ENCODE measurements at places on chromosomes 13 and 19. TPM values are rescaled to one million over a fixed set of nuclear protein-coding genes. Genes with fewer than 3 reads are reported as not detected.

DNA sequence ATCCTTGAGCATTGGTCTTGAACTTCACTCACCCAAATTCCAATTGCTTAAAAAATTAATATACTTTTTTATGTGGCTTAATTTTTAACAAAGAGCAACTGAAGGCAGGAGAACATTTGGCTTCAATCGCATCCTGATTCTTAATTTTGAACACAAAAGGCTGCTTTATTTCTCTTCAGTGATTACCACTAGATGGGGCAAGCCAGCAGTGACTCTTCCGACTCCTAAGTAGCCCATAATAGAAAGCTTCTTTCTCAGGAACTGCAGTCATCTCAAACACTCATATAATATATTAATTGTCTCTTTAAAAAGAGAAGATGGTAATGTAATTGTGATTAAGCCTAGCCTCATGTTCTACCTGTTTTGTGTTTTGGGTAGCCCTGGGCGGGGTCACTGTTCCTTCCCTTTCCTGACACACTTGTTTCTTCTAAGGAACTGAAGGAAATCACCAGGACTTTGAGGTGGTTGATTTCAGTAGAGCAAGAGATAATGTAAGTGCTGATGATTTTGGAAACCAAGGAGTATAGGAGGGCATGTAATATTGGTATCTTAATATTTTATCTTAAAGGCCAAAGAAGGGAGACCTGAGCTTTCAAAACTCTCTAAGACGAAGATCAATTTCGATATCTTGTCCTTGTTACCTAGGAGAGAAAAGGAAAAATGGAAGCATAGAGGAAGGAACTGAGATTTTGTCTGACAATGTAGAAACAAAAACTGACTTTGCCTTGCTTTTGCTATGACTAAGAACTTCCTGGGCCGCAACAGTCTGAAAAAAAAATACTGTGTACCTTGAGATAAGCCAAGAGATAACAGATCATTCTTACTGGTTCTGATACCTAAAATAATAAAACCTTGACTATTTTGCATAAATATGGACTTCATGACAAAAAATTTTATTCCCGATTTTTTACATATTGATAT, 73.1 kb downstream of the TNFSF13B start:
- no peak for DNase-seq

GRCh38 chr13:20441056-20441455, 84.6 kb downstream of the CRYL1 start:
- DNase-seq: no peak

GRCh38 chr13:111911121-111911720, 155.7 kb upstream of the SOX1 start:
- no peak for DNase-seq

- DNase-seq: peak; percentile 57
Observed at GRCh38 chr13:33611121-33611805, 206.7 kb upstream of the RFC3 start.

The GIPC3 gene
- total RNA-seq: not detected
